ENCODE measurements at places on chromosomes 12 and 14. TPM values are rescaled to one million over a fixed set of nuclear protein-coding genes. Genes with fewer than 3 reads are reported as not detected.
A peak's percentile ranks its signal among the peaks of the same experiment; 100 is the strongest.

- no peak overlapping the region for H3K4me3 ChIP-seq
- peak; percentile 30 for DNase-seq
- no peaks in the 10 kb centered on the region for H3K36me3 ChIP-seq
- no peaks in the 10 kb centered on the region for H3K27me3 ChIP-seq
- H3K4me1 ChIP-seq = peaks cover 21% of the 10 kb centered on the region
- H3K27ac ChIP-seq = no peak overlapping the region
Observed at GRCh38 chr14:68633131-68633991, 159.5 kb downstream of the ZFP36L1 start.

GRCh38 chr12:106759526-106760183, 14.8 kb upstream of the RIC8B start:
- H3K27me3 ChIP-seq = no peaks in the 10 kb centered on the region
- H3K27ac ChIP-seq = no peak overlapping the region
- no peak overlapping the region for H3K4me3 ChIP-seq
- no peaks in the 10 kb centered on the region for H3K4me1 ChIP-seq
- no peaks in the 10 kb centered on the region for H3K36me3 ChIP-seq

Gene EML1
- total RNA-seq = 2.4 TPM

Gene REP15
- 1.4 TPM for total RNA-seq

Gene CDH24
- 16.4 TPM for total RNA-seq

Gene EFS
- not detected for total RNA-seq
